Stimulated activated naive B cell treated with anti-CD40 and anti-IgM and Interleukin-4, amounts not matched to agents 10 μg/mL and 1 μg/mL and 100 μg/mL, for 72 hours (primary cell): ENCODE measurements at places on chromosomes 5 and 9.

GRCh38 chr5:143142596-143143435 lies 260.7 kb downstream of the NR3C1 start:
- no peak for DNase-seq

DNA sequence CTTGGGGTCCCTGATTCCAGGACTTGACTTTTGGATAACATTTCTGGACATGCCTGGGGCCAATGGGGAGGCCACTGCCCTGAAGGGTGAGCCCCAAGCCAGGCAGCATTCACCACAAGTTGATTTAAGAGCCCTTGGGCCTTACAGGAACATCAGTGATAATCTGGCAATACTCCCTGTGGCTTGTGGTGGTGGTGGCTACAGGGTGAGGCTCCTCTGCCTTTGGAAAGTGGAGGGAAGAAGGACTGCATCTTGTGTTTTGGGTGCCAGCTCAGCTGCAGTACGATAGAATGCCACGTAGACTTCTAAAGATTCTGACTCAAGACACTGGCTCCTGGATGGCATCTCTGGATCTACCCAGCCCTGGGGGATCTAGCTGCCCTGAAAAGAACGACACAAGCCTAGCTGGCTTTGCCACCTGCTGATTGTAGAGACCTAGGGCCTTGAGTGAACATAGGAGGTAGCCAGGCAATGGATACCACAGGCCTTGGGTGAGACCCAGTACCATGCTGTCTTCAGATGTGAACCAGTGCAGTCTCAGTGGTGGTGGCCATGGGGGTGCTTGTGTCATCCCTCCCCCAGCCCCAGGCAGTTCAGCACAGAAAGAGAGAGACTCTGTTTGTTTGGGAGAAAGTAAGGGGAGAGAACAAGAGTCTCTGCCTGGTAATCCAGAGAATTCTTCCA lies 79.0 kb upstream of the DAP start:
- DNase-seq: no peak

GRCh38 chr5:67268231-67269021 lies 71.8 kb upstream of the CD180 start:
- DNase-seq: no peak

DNA sequence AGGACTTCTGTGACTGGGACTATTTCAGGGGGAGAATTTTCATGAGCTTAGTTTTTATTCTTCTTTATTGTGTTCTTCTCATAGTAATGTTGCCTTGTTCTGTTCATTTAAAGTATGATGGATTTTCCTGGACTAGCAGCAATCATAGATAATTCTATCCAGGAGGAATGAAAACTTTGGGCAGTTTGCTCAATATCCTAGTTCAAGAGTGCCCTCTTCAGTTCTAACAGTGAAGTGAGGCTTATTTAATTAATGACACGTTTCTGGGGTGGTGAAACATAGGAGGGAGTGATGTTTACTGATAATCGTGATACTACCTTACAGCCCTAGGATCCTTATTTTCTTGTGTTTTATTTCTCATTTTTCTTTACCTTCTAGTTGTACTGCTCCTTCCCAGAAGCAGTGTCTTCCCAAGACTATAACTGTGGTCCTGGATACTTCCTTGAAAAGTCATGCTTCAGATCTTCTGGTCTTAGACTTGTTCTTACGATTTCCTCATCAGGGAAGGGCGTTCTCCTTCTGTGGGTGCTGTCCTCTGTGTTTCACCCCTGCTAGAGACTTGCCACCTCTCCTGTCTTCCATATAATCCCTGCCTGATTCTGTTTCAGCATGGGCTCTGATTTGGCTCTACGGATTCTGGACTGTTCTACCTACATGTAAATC lies 57.4 kb downstream of the CFAP95 start:
- DNase-seq: no peak

- DNase-seq: no peak
Observed at GRCh38 chr5:52638732-52639131, 149.0 kb upstream of the ITGA1 start.

DNA sequence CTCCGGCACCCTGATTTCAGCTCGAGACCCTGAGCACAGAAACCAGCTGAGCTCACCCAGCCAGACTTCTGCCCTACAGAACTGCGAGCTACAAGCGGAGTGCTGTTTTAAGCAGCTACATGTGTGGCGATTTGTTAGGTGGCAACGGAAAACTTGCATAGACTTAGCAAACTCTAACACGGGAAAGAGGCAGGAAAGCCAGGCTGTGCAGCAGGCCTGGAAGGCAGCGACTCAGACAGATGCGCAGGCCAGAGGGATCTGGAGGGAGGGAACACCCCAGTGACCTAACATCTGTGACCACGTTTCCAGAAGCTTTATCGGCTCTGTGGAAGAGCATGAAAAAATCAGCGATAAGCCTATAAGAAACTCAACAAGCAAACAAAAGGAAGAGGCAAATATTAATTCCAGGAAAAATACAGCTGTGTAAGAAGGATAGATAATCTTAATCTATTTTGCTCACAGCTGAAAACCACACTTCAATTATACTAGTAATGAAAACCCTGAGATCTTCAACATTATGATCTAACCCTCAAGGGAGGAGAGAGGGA lies 11.0 kb downstream of the UBAC1 start:
- DNase-seq: no peak

GRCh38 chr5:134289509-134290113 lies 63.7 kb upstream of the PPP2CA start:
- DNase-seq: peak; percentile 3

- no peak for DNase-seq
Observed at GRCh38 chr9:137313326-137313936, 11.4 kb upstream of the NRARP start.

DNA sequence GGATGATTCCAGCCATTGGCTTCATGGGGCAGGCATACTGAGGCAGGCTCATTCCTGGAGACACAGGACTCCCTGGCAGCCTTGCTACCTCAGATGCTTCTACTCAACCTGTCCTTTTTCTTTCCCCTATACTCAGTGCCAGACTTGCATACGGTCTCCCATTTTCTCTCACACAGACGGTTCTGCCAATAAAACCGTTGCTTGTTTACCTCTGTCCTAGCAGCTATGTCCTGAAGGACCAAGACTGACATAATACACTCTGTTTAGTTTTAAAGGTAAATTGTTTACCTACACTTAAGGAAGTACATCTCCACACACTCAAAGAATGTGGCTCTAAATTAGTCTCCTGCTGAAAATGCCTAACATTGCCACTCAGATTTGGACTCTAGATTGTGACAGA lies 151.0 kb upstream of the RFX3 start:
- DNase-seq: no peak

- no peak for DNase-seq
Observed at GRCh38 chr5:29296548-29296947, 1896.9 kb upstream of the CDH6 start.

GRCh38 chr9:96025995-96026602 lies 150.6 kb downstream of the ERCC6L2 start:
- DNase-seq: no peak

GRCh38 chr5:59312223-59312622 lies 581.3 kb downstream of the PDE4D start:
- no peak for DNase-seq

DNA sequence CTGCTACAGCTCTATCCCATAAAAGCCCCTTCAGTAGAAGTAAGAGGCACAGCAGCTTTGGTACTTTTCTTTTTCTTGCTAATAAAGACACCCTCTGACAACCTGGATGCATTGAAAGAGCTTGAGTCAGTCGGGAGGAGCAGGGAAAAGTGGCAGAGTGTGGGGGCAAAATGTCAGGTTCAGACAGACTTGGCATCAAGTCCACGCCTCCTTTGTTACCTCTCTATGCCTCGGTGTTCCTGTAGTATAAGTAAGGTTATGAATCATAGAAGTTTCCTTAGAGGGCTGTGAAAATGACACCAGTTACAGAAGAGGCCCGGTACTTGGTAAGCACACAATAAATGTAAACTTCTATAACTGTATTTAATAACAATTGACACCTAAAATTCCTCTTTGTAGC lies 133.9 kb downstream of the ESM1 start:
- no peak for DNase-seq

DNA sequence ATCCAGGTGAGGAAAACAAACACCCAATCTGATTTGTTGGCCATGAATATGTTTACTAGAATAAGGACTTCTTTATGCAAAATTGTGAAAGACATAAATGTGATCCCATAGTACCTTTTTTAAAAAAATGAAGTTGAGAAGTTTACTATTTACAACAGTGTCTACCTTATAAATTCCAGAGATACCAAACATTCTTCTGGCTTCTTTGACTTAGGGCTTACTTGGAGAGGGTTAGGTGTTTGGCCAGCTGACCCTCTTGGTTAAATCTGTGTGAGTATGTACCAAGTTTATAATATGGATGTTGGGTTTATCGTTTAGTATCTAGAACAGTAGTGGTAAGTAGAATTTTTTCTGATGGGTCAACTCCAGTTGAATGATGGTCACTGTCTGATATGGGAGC lies 212.3 kb downstream of the DOCK8 start:
- DNase-seq: no peak

GRCh38 chr9:134540276-134541096 lies 101.1 kb upstream of the COL5A1 start:
- DNase-seq: no peak

DNA sequence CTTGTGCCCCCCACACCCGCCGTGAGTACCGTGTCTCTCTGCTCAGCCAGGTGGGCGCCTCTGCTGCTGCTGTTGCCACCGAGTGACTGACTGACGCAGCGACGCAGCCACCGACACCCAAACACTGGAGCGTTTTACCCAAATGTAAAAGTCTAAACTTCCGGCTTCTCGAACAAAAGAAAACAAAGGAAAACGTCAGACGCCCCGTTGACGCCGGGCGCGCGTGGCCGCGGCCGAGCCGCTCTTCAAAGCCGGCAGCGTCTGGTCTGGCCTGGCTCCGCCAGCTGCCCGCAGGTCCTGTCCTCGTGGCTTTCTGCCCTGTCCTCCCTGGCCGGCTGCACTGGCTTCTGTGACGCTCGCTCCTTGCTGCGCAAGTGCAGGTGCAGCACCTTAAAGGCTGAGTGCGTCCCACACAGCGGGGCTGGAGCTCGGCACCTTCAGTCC lies 41.4 kb upstream of the CLPTM1L start:
- peak; percentile 46 for DNase-seq

GRCh38 chr9:5186416-5187169 lies 1.2 kb upstream of the INSL6 start:
- peak; percentile 22 for DNase-seq

GRCh38 chr5:93993161-93993560 lies 251.8 kb upstream of the POU5F2 start:
- no peak for DNase-seq

DNA sequence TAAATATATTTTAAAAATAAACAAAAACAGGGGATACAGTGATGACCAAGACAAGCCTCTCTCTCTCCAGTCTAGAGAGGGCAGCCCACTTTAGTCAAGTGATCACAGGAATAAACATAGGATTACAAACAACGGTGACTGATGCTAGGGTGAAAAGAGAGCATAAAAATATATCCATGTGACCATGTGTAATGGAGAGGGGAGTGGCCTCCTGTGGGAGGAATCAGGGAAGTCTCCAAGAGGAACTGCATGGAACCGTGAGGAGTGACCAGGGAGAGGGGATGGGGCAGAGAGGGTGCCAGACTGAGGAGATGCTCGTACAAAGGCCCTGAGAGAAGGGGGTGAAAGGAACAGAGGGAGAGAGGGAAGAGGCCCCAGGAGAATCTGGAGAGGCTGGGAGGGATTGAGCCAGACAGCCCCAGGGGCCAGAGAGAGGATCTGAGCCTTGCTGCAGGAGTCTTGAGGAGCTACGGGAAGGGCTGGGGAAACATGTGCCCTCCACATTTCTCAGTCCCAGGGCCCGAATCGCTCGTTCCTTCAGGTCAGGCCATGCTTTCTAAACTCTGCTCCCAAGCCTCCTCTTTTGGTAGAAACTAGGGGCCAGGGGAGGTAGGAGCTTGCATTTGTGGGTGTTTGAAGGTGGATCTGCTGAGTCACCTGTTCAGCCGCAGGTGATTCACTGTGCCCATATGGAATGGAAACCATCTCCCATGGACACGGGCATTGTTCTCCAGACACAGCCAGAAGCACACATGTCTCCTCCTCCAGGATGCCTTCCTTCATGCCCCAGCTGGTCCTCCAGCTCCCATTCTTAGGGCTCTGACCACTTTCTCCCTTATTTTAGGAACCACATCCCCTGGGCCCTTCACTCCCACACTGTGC lies 63.8 kb downstream of the PAX5 start:
- no peak for DNase-seq

DNA sequence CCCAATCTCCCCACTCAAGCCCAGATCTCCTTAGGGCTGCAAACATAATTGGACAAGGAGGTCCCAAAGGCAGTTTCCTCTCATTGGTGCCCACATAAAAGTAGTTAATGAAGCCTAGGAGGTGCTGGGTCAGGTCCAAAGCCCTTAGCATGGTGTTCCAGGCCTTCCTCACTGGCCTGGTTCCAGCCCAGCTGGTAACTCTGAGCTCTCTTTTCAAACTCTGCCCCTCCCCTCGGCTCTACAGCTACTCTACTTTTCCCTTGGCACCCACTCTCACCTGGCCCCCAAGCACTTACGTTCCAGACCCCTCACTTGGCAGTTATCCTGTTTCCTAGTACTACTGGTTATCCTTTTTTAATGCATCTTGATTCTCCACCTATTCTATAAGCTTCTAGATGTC lies 9.9 kb downstream of the SEPTIN8 start:
- DNase-seq: no peak

- no peak for DNase-seq
Observed at GRCh38 chr5:89871906-89872305, 537.6 kb downstream of the CETN3 start.

DNA sequence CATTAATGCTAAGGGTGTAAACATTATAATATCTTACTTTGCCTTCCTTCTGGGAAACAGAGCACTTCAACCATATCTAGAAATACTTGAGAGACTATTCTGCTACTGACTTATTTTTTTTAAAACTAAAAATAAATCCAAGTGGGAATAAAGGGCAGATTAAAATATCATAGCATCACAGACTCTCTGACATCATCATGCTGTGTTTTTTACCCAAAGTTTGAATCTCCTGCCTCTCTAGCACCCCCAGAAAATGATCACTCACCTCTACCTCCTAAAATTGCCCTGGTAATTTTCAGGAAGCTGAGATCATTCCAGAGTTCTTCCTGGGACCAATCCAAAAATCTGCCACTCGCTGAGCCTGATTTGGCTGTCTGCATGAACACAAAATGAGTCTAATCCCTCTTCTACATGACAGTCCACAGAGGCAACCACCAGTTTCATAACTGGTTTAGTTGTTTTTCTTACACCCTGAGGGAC lies 813.8 kb upstream of the DMAC1 start:
- DNase-seq: no peak

DNA sequence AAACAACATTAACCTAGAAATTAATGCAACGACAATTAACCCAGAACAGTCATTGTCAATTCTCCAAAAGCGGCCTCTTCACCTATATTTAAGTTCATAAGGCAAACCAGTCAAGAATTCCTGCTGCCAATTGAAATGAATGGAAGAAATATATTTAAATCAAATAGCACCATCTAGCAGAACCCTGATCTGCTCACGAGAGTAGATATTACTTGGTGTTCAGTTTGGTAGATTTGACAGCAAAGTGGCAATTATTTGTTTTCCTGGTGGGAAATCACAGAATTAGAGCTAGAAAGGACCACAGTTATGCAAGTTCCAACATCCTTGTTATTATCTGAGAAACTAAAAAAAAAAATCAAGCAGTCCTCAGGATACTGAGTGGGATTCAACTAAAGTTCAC lies 2.3 kb downstream of the SSBP2 start:
- DNase-seq: no peak
